SJCRH30 (cell line): ENCODE measurements at places on chromosomes 6 and 20. TPM values are rescaled to one million over a fixed set of nuclear protein-coding genes. Genes with fewer than 3 reads are reported as not detected.

SEMG1 gene
- not detected in 2 replicates for total RNA-seq

GRCh38 chr20:35014537-35014936 lies 58.9 kb downstream of the MYH7B start:
- no peak for DNase-seq

DNA sequence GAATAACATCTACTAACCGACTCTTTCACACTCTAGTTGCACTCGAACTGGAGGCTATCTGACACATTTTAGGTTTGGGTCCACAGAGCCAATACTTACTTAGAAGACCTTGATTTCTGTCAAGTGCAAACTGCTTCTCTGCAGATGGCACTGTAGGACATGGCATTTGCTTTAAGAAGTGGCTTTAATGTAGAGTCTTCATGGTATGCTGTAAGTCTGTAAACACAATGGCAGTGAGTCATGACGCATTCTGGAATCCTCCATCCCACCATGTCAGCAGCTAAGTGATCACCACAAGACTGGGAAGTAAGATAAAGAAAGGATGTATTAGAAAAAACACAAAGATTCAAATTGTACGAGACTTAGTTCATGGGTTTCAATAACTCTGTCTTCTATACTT lies 377.0 kb upstream of the NOX3 start:
- DNase-seq: no peak

DNA sequence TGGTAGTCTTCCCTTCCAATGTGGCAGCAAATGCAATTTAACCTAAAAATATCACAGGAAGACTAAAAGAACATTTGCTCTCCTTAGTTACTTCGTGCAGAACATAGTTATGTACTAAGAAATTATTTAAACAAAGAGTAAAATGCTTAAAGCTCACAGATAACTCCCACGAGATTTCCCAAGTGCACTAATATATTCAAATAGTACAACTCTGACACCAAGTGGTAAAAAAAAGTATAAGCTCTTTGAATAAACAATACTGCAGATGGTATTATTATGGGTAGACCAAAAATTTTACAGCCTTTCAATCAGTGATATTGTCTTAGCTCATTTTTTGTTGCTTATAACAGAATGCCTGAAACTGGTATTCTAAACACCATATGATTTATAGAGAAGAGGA lies 52.8 kb upstream of the FILIP1 start:
- no peak for DNase-seq

- DNase-seq: peak; percentile 73
These were observed 55.2 kb upstream of the RREB1 start for GRCh38 chr6:7052443-7053011.

DNA sequence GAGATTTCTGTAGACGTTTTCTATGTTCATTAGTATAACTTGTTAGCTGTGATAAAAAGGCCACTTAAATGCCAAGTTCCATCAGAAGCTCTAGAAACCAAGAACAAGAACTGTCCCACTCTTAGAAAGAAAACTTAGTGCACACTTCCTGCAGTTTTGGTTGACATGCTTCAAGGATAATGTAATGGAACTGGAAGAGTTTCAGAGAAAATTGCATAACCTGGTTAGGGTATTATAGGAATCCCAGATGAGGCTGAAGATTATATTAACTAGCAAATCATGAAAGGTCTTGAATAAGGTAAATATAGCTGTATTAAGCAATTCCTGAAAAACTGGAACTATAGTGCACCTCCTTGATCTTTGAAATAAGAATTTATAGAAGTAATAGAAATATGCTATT lies 1.8 kb upstream of the PHACTR2 start:
- no peak for DNase-seq

DNA sequence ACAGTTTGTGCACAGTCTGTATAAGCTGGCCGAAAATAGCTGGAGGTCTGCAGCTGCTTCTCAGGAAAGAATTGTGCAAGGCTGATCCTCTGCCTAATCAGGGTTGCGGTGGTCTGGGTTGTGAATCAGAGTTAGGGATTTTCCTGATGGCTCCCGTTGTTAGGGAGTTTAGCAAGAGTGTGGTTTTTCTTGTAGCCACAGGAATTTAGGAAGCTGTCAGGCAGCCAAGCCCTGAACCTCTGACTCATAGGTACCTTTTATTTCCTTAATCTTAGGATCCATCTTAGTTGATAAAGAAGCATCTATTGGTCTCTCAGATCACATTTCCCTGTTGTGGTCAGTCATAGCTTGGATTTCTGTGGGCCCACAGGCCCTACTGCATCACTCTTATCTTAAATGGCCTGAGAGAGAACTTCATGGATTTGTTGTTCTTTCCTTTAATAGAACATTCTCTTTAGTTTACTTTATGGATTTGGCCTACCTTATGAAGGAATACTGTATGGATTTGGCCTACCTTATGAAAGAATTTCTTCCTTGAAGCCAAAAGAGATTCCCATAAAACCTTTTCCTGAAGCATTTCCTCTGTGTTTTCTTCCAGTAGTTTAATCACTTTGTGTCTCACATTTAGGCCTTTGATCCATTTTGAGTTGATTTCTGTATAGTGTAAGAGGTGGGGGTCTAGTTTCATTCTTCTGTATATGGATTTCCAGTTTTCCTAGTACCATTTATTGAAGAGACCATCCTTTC lies 10.3 kb downstream of the KIF25 start:
- DNase-seq: peak; percentile 97

GNAS-AS1 gene
- not detected in 2 replicates for total RNA-seq

TNFAIP3 gene
- 39.7 and 39.9 TPM in 2 replicates for total RNA-seq

DNA sequence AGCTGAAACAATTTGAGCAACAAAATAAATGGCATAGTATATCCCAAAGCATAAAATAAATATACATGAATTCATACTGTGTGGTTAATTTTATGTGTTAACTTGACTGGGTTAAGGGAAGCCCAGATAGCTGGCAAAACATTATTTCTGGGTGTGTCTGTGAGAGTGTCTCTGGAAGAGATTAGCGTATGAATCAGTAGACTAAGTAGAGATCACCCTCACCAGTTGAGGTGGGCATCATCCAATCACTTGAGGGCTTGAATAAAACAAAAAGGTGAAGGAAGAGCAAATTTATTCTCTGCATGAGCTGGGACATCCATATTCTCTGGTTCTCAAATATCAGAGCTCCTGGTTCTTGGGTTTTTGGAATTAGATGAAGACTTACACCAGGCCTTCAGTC lies 17.9 kb downstream of the SLC22A16 start:
- no peak for DNase-seq

DNA sequence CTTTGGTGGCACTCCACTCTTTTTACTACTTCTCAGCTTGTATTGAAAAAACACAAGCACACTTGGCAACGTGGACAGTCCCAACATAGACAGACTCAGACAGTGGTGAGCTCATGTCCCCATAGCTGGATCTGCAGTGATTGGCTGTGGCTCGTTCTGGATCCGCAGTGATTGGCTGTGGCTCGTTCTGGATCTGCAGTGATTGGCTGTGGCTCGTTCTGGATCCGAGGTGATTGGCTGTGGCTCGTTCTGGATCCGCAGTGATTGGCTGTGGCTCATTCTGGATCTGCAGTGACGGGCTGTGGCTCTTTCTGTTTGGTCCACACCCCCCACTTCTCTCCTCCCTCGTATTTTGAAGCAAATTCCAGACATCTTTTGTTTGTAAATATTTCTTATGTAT lies 28.0 kb downstream of the OSBPL2 start:
- peak; percentile 51 for DNase-seq

DNA sequence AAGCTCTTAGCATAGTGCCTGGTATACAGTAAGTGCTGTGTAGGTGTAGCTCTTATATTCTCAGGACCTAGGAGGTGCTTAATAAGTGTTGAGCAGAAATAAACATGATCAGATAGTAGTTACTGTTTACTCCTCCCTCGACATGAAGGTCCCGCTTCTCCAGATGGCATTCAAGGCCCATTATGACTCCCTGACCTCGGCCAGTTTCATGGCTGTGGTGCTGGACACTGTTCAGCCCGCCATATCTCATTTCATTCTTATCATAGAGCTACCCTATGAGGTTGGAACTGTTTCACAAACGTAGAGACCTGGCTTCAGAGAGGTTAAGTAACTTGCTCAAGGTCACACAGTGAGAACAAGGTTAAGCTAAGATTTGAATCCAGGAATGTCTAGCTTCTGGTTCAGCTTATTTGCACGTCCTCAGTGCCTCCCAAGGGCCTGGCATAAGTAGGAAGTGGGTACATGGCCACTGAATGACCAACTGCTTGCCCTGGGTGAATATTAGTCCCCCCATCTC lies 39.0 kb downstream of the CD40 start:
- no peak for DNase-seq

DNA sequence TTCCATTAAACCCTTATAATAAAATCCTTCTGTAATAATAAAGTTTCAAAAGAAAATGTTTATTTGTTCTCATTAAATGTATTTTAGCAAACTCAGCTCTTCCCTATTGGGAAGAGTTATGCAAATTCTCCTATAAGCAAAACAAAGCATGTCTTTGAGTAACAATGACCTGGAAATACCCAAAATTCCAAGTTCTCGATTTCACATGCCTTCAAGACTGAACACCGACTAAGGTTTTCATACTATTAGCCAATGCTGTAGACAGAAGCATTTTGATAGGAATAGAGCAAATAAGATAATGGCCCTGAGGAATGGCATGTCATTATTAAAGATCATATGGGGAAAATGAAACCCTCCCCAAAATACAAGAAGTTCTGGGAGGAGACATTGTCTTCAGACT lies 3.8 kb downstream of the IL17A start:
- no peak for DNase-seq

DNA sequence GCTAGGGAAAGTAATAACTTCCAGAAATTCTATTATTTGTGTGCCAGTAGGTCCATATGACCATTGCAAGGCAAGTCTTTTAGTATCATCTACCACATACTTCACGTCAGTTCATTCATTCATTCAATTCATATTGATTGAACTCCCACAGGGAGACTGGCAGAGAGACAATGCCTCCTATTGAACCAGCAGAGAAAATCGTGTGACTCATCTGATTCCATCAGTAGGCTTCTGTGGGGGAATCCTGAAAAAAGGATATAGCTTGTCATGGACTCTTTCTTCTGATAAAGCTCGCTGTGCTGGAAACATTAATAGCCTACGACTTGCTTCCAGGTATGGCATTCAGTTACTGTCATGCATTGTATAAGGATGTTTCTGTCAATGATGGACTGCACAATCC lies 45.3 kb upstream of the CNR1 start:
- DNase-seq: no peak

DNA sequence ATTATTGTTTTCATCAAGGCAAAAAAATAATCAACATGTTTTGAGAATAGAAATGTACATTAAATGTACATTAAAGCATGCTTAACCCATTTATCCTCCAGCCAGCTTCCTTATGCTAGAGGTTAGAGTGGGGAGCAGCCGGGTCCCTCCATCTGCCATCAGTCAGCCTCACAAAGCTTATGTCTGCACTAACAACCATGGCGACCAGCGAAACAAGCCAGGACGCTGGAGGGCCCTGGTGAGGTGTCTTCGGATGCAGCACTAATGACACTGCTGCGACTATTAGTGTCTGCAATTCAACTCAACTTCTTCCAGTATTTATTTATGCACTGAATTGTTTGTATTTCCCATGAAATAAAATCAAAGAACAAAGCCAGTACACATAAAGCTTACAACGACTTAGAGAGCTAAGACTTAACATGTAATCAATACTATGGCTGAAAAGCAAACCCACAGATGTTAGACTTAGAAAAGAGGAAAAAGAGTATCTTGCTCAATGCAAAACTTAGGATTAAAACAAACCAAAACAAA lies 6.8 kb downstream of the CLDN20 start:
- no peak for DNase-seq

GRIK2 gene
- total RNA-seq: 0.22 and 0.35 TPM in 2 replicates

DNA sequence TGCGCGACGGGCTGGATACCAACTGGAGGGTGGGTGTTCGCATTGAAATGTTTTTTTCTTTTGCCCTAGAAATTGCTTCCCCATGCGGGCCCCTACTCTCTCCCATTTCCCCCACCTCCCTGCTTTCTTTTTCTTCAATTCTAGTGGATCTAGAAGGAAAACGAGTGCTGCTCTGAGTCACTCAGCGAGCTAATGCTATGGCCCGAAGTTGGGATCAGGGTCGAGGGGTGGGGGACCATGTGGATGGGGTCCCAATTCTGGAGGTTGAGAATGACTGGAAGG lies 71.5 kb downstream of the SOX4 start:
- DNase-seq: no peak

BMP5 gene
- total RNA-seq: 61.2 and 72.3 TPM in 2 replicates

- DNase-seq: no peak
These were observed 21.9 kb downstream of the SPATA2 start for GRCh38 chr20:49893242-49894072.

GRCh38 chr20:42123981-42124473 lies 505.9 kb upstream of the CHD6 start:
- DNase-seq: no peak

VGLL2 gene
- 5.7 and 7.0 TPM in 2 replicates for total RNA-seq

DNA sequence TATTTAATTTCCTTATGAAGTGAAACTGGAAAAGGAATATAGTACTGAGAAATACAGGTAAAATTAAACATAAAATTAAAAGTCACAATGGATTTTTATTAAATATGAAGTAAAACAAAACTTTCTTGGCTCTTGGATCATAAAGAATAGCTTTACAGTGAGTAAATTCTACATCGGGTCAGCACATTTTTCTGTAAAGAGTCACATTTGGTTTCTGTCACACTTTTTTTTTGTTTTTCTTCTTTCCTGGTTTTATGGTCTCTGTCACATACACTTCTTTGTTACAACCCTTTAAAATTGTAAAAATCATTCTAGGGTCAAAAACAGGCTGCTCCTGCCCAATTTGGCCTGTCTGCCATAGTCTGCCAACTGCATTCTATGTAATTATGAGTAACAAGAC lies 254.4 kb upstream of the POU3F2 start:
- no peak for DNase-seq

DNA sequence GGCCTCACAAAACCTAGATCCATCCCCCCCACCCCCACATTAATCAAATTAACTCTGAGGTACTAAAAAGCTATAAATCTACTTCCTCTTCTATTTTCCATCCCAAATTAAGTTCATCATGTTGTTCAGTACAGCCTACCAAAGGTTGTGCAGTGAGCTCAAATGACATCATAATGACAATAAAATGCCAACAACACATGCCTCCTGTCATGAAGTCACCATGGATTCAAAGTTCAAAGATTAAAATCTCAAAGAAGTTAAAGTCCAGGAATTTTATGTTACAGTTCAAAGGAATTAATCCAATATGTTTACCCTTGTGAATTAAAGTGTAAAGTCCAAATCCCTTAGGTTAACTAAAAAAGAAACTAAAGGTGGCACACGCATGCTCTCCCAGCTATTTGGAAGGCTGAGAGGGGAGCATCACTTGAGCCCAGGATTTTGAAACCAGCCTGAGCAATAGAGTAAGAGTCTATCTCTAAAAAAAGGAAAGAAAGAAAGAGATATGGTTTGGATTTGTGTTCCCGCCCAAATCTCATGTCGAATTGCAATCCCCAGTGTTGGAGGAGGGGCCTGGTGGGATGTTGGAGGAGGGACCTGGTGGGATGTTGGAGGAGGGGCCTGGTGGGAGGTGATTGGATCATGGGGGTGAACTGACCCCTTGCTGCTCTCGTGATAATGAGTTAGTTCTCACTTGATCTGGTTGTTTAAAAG lies 25.7 kb upstream of the SIRT5 start:
- no peak for DNase-seq

CASS4 gene
- 4.9 and 5.1 TPM in 2 replicates for total RNA-seq

- DNase-seq: no peak
These were observed 265.2 kb upstream of the RIN2 start for GRCh38 chr20:19492687-19493336.

GRCh38 chr20:19275630-19276071 lies 63.2 kb downstream of the SLC24A3 start:
- DNase-seq: peak; percentile 9
